ENCODE measurements at places on chromosomes 12 and 14. TPM values are rescaled to one million over a fixed set of nuclear protein-coding genes. Genes with fewer than 3 reads are reported as not detected.

MYO1H gene
- not detected for total RNA-seq

CLEC1B gene
- not detected for total RNA-seq

OTUB2 gene
- 3.0 TPM for total RNA-seq

TESPA1 gene
- total RNA-seq: 221 TPM

XRCC3 gene
- 47.9 TPM for total RNA-seq

RNASE3 gene
- not detected for total RNA-seq

All from T-helper 2 cell treated with Interferon-gamma antibody and Interleukin-4, amounts not matched to agents 100 ng/mL and 5 ng/mL, for 36 hours (primary cell).